ENCODE measurements at places on chromosomes 3 and 15. TPM values are rescaled to one million over a fixed set of nuclear protein-coding genes. Genes with fewer than 3 reads are reported as not detected.

Gene RAD51
- 12.4 TPM for polyA plus RNA-seq

Gene CASR
- polyA plus RNA-seq = 0.14 TPM

DNA sequence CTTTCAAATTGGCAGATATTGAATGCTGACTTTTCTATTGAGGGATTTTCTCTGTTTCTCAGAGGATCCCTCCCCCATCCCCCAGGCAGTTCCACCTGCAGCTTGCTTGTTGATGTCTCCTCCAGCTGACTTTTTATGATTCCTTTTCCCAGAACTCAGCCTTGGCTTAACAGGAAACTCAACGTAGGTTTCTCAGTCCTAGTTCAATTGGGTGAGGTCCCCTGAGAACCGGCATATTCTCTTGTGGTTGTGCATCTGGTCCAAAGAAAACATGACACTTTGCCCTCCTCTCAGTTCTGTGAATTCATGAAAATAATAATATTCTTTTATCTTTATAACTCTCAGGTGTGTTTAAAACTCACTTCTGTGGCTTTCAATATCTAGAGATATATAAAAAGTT lies 1222.1 kb downstream of the OTOL1 start:
- DNase-seq = no peak

GRCh38 chr3:170467571-170468147 lies 49.0 kb downstream of the CLDN11 start:
- DNase-seq = no peak

GRCh38 chr3:9778143-9779074 lies 8.7 kb upstream of the CAMK1 start:
- DNase-seq = no peak

DNA sequence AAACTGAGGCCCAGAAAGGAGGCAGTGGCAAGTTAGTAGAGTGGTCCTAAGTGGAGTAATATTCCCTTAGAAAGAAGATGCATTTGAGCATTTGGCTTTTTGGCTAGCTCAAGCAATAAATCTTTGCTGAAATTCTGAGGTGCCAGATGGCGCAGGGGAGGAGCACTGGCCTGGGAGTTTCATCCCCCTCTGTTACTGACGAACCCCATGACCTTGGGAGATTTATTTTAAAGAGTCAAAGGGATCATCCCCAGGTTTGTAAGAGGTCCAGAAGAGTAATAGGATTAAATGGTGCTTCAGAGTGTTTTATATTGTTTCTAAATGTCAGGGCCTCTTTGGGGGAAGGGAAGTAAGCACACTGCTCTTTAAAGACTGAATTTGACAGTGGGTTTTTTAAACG lies 85.1 kb upstream of the PIAS1 start:
- no peak for DNase-seq

GRCh38 chr3:56061279-56061626 lies 407.0 kb downstream of the ERC2 start:
- DNase-seq = no peak

All from left lung (tissue), 14 donors.